ENCODE measurements at places on chromosomes 3 and 15.

DNA sequence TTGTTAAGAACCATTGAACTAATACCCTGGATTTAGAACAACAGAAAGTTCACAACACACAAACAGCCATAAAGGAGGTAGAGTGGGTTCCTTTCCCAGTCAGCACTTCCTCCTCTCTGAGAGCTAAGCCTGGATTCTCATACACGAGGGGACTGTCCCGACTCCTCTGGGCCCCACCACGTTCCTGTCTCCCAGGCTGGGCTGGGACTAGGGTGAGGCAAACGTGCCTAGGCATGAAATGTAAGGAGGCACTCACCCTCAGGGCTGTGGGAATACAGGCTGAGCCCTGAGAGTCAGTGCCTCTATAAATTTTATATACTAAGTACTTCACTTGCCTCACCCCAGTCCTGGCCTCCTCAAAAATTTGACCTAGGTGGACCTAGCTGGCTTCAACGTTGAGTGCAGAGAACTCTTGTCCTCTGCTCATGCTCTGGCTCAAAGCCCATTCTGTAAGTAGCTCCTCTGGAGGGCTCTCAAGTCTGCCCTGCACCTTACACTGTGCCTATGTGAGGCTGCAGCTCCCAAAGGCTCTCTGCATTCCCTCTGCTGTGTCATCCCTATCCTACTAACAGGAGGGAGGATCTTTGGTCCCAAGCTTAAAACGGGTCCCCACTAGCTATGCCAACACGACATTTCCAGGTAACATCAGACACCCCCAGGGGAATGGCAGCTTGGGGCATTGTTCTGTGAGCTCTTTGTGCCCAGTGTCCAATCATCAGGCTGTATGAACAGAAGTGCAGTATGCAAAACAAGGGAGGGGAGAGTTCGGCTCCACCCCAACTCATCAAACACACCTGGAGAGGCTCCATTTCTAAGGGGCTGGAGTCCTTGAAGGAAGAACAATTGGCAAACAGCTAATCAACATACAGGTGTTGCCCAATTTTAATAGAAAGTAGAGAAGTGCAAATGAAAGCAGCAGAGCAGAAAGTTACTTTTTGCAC lies 233.2 kb downstream of the RPLP1 start:
- no peak for DNase-seq

DNA sequence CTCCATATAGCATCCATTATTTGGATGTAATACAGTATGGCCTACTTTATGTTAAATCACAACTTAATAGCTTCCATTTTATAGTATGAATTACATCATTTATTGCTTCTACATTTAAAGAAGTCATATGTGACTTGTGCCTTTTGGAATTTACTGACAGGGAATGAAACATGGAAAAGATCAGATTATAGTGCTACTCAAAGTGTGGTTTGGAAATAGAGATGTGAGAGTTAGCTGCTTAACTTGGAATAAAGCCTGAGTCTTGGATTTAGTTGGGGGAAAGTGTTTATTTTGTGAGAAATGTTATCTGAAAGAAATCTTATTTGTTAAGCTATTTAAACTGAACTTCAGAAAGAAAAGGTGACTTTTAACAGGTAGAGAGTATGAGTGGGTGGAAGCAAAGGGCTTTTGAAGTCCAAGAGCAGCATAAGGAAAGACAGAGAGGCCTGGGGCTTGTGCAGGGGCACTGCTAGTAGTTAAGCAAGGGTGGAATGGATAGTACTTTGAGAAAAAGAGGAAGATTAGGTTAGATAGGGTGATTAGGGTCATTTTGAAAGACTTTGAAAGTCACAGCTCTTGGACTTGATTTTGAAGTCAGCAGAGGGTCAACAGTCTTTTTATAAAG lies 60.5 kb downstream of the SLMAP start:
- no peak for DNase-seq

GRCh38 chr15:80152180-80152895 lies 461 bp upstream of the FAH start:
- peak; percentile 83 for DNase-seq

DNA sequence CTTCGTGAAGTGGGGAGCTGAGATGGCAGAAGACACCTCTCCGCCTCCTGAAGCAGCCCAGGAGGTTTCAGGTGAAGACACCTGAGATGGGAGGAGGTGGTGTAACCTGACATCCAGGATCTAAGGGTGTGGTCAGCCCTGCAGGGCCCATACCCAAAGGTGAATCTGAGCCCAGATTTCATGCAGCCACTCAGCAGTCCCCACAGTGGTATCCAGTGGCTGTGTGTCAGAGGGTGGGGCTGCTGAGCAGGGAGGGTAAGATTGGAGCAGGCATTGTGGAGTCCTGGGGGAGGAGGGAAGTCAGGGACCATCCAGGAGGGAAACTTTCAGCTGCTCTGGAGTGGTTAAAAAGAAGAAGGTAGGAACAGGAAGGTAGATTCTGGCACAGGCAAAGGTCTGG lies 46.0 kb upstream of the SMAD6 start:
- DNase-seq, result no peak

DNA sequence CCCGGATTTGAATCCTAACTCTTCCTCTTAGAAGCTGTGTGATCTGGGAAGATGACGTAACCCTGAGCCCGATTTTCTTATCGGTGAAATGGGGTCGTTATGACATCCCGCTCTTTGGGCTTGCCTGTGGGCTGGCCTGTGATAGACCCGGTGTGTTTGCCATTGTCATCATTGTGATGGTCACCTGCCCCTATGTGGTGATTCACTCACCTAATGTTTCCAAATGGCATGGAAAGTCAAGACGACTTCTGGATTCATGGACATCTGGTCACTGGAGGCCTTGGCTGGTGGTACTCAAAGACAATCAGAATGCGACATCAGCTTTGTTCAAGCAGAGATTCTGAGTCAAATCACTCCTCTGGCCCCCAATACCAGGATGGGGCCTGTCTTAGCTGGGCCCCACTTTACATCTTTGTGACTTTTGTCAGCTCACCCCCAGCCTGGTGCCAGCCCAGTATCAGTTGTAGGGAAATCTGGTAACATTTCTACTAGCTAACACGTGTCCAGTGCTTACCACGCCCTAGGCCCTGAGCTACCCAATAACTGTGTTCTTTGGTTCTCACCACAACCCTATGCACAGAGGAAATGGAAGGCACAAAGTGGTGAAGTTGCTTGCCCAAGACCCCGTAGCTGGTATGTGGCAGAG lies 2.8 kb downstream of the TMEM43 start:
- DNase-seq, result no peak

GRCh38 chr15:36545467-36545992 lies 33.9 kb upstream of the CDIN1 start:
- DNase-seq, result no peak

DNA sequence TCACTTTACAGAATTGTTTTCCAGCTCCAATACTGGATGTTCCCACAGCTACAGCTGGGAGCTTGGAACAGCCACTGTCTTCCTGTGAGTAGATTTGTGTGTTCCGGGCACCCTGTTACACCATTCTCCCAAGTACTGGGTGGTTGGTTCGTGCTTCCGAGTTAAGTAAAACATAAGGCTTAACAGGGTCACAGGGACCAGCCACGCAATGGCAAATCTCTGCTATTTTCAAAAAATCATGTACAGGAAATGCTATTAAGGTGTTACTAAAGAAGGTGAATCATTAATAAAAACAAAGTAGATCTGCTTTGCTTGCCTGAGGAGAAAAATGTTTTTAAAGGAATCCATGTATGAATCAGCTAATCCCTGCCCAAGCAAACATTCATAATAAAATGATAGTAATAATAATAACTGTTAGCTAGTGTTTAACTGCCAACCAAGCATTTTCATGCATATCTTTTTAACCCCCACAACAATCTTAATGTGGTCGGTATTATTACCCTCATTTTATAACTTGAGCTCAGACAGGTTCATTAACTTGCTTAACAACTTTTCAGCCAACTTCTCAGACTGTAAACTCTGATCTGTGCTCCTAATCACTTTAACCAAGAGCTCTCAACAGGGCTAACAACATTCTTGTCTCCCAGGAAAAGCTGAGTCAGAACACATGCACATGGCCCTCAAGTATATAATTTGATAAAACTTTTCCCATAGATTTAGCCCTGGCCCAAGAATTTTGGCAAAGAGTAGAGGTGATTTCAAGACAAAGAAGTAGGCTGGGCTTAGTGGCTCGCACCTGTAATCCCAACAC lies 2.7 kb upstream of the C2CD4A start:
- no peak for DNase-seq

DNA sequence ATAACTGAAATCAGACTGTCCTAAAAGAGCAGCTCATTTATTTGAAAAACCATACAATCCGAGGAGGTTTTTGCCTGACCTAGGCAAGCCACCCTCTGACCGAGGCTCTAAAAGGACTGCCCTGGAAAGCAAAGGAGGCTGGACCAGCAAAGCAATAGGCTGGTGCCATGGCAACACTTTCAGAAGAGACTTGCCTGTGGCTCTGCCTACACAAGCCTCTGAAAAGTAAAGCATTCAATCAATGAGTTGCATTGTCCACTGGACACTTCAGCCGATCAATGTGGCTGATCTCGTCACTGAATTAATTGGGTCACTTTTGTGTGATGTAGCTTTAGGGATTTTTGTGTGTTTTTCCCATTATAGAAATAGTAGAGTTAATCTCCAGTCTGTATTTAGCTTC lies 99.1 kb upstream of the SEMA6D start:
- DNase-seq, result no peak

All from activated T-cell treated with anti-CD3 and anti-CD28 coated beads, Interleukin-2, amount 50 U/mL, for 1 hour (primary cell).